Germinal center (tissue), 1 donor: ENCODE measurements at places on chromosomes 12 and 14.

- DNase-seq: no peak
These were observed 207.6 kb upstream of the PDZRN4 start for GRCh38 chr12:40980427-40980961.

- no peak for DNase-seq
These were observed 127.4 kb downstream of the KTN1 start for GRCh38 chr14:55707365-55707804.

GRCh38 chr14:68331991-68332390 is 460.9 kb downstream of the ZFP36L1 start:
- no peak for DNase-seq

GRCh38 chr12:81284137-81284536 is 206.3 kb downstream of the ACSS3 start:
- DNase-seq: no peak

DNA sequence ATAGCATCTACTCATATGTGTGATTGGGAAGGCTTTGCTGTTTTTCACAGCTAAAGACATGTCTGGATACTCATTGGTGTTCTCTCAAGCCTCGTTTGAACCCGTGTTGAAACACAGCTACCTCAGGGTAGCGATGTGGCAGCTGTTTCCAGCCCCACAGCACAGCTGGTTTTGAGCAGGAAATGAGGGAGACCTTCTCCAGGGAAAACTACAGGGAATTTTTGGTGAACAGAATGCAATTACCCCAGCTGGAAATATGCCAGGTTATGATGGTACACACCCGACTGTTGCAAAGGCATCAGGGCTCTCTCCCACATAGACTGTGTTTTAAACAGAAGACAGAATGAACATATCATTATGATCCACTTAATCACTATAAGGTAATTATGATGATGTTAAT is 828.9 kb downstream of the VRK1 start:
- DNase-seq: no peak

- DNase-seq: no peak
These were observed 47.1 kb upstream of the ATXN7L3B start for GRCh38 chr12:74490390-74491064.
